Uterus (tissue), 4 donors: ENCODE measurements at places on chromosomes 7 and 10.

- no peak for DNase-seq
Observed at GRCh38 chr7:139741789-139742344, 35.9 kb downstream of the HIPK2 start.

- no peak for DNase-seq
Observed at GRCh38 chr7:4399121-4399520, 283.0 kb upstream of the FOXK1 start.

DNA sequence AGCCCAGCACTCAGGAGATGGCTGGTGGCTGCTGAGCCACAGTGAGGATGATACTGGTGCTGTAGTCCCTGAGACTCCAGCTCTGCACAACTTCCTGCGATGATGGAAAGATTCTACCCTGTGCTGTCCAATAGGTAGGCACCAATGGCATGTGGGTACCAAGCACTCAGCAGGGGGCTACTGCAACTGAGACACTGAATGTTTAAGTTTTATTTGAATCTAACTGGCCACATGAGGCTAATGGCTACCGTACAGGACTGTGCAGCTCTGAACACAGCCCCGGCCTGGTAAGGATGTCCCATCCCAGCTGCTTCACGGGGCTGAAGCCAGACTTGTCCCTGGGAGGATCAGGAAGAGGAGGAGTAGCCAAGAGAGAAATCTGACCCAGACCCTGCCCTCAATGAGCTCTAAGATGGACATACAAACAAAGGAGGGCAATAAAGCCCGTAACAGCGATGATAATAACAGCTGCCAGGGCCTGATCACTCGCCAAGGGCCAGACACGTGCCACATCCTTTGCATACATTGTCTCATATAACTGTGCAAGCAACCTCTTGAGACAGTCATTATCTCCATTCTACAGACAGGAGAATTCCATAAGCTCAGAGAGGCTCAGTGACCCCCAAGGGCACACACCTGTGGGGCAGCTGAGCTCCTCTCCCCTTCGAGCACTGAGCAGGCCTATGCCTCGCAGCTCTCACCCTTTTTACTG lies 3.8 kb downstream of the GPRIN2 start:
- DNase-seq = no peak

- DNase-seq = no peak
Observed at GRCh38 chr7:29459589-29459988, 104.0 kb upstream of the PRR15 start.

GRCh38 chr7:139091677-139091996 lies 17.9 kb downstream of the ZC3HAV1 start:
- no peak for DNase-seq

DNA sequence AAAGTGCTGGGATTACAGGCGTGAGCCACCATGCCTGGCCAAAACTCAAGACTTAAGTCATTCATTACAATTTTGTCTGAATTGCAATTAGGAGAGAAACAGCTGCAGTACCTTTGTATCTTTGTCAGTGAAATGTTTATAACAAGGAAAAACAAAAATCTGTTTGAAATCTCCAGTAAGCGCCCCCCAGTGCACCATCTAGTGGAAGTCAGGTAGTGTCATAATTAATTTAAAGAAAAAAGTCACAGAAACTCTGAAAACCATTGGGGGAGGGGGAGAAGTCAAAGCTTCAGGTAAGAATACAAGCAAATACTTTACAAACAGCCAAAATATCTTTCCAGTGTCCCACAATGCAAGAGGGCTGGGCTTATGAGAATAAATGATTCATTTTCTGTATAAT lies 2.8 kb downstream of the MPP7 start:
- no peak for DNase-seq

- DNase-seq = no peak
Observed at GRCh38 chr10:116669832-116670644, 49.3 kb downstream of the PNLIPRP2 start.

- no peak for DNase-seq
Observed at GRCh38 chr10:7153750-7154149, 257.1 kb downstream of the SFMBT2 start.

DNA sequence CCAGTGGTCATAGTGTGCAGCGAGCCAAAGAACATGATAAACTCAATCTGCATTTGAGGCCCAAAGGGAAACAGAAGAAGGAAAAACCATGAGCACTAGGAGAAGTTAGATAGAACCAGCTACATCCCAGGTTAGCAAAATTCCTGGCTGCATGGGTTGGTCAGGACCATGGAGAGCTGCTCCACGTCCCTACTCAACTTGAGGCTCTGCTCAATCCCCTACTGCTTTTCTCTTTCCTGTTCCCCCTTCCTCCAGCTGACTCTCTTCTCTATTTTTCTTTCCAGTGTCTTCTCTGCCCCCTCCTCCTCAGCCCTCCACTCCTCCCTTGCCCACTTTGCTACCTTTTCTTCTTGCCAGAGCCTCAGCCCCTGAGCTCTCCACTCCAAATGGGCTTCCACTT lies 21.9 kb upstream of the VSIR start:
- DNase-seq = no peak

GRCh38 chr10:75111907-75112679 lies 637 bp downstream of the SAMD8 start:
- peak; percentile 62 for DNase-seq

GRCh38 chr7:106589198-106589879 lies 71.6 kb downstream of the CCDC71L start:
- DNase-seq = no peak

DNA sequence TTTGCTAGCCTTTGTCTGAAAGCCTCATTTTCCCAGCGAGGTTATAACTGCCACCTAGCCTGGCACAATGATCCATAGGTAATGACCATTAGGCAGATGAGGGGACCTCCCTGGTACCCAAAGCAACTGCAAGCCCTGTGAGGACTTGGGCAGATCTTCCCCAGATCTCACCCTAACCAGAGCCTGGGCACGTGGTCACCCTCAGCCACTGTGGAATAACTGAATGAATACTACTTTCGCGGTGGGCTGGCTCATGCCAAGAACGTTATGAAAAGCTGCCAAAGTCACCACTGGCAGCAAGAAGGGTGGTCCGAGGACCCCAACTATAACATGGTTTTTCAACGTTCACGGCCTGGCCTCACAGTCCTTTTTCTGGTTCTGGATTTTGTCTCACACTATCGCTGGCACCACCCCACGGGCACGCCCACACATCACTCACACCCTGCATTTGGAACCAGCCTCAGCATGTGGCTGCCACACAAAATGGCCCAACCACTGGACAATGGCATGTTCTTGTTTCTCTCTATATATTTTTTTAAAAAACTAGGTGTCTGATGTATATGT lies 3.4 kb downstream of the PRKAG2 start:
- DNase-seq = no peak

DNA sequence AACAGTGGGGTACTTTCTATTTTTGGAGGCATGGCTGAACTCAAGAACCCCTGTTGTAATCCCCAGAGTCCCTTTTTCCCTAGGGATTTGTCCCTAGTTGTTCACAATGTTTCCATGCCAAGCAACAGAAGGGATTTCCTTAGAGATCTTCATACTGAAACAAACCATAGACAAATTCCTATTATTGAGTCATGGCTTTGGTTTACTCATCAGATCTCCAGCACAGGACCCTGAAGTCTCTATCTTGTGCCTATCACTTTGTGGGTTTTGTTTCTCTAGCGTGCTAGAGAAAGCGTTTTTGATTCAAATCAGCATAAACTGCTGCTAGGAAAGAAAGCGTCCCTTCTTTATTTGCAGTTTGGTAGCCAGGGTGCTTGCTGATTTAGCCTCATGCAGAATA lies 165.0 kb downstream of the BAMBI start:
- DNase-seq = no peak

DNA sequence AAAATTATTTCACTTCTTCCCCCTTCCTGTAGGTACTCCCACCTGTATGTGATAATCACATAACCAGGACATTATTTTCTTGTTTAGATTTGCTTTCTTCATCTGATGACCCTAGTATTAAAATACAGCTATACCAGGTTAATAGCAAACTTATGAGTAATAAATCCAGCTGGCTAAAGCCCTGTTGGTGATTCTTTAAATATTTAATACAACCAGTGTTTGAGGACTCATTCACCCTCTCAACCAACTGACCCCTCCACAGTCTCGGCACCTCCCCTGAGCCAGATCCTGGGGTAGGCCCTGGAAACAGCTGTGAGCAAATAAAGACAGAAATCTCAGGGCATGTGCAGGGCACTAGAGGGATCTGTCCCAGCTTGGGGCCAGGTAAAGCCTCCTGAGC lies 58.5 kb downstream of the BLNK start:
- no peak for DNase-seq

DNA sequence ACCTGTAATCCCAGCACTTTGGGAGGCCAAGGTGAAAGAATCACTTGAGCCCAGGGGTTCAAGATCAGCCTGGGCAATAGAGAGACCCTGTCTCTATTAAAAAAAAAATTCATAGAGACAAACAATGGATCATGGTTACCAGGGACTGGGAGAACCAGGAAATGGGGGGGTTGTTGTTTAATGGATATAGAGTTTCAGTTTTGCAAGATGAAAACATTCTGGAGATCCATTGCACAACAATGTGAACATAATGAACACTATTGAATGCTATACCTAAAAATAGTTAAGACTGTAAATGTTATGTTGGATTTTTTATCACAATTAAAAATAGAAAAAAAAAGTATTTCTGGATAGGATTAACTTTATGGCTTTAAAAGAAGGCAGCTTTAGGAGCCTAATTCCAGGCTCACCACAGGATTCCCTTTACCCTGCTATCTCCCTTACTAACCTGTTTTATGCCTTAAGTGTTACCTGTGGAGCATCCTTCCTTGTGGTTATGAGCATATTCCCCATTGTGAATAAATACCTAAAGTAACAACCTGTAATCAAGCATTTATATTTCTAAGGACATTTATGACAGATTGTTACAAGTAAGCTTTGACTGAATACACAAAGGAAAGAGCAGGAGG lies 45.1 kb upstream of the SGCE start:
- DNase-seq = no peak

DNA sequence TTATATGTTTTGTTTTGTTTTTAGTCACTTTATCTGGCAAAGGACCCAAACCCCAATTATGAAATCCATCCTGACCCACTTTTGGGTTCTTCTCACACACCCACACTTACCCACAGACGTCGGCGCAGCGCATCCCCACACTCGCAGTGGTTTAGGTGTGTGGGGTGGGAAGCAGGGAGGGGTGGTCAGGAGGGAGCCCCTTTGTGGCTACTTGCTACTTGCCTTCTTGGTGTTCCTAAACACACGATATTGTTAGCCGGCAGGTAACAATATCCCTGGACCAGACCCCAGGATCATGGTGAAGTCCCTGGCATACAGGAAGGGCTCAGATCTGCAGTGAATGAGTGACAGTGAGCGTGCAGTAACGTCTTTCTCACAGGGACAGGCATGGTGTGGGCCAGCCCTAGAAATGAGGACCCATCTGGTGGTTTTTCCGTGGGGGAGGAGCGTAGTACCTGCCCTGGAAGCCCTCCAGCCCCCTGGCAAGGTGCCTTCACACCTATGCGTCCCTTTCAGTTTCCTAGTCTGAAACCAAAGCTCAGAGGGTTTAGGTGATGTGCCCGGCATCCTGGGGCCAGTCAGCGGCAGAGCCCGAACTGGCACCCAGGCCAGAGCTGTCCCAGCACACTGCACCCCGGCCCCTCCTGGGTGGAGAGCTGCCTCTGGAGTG lies 4.4 kb downstream of the SPOCK2 start:
- DNase-seq = no peak

DNA sequence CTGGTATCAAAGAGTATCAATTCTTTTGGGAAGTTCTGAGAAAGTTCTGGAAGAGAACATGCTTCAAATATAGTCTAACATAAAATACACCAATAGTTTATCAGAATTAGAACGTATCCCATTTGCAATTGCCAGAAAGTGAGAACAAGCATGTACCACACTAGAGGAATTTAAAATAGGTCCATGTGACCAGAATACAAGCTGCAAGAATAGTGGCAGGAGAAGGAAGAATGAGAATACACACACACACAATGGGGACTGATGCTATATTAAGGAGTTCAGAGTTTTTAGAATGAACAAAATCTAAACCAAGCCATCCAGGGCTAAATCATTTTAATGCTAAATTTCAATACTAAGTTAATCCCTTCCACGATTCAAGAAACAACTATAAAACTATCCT lies 99.1 kb upstream of the TMEM168 start:
- DNase-seq = no peak

DNA sequence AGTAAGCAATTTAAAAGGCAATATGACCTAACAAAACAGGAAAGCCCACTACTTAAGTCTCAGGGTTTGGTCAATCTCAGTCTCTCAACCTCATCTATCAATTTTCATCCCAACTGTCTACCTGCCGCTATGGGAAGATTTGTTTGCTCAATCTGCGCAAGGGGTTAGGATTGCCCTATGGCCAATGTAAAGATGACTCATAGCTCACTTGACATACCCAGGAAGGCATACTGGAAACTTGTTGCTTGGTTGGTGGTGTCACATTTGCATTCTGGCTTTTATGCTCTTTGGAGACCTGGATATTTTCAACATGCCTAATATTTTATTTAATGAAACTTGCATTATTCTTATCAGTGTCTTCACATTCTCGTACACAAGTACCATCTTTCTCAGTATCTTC lies 78.1 kb upstream of the TMEM196 start:
- DNase-seq = no peak

GRCh38 chr7:99446096-99446495 lies 7.4 kb downstream of the CPSF4 start:
- no peak for DNase-seq
